Fibroblast of villous mesenchyme (primary cell): ENCODE measurements at places on chromosomes 1 and 21. TPM values are rescaled to one million over a fixed set of nuclear protein-coding genes. Genes with fewer than 3 reads are reported as not detected.
A peak's percentile ranks its signal among the peaks of the same experiment; 100 is the strongest.

The AADACL4 gene
- 0.43 TPM in 1 of 2 replicates, not detected in the other for total RNA-seq

The RHD gene
- not detected in 2 replicates for total RNA-seq

- peak; percentile 72 for DNase-seq
Measured at GRCh38 chr1:158998781-158999161, 10.9 kb upstream of the IFI16 start.

DNA sequence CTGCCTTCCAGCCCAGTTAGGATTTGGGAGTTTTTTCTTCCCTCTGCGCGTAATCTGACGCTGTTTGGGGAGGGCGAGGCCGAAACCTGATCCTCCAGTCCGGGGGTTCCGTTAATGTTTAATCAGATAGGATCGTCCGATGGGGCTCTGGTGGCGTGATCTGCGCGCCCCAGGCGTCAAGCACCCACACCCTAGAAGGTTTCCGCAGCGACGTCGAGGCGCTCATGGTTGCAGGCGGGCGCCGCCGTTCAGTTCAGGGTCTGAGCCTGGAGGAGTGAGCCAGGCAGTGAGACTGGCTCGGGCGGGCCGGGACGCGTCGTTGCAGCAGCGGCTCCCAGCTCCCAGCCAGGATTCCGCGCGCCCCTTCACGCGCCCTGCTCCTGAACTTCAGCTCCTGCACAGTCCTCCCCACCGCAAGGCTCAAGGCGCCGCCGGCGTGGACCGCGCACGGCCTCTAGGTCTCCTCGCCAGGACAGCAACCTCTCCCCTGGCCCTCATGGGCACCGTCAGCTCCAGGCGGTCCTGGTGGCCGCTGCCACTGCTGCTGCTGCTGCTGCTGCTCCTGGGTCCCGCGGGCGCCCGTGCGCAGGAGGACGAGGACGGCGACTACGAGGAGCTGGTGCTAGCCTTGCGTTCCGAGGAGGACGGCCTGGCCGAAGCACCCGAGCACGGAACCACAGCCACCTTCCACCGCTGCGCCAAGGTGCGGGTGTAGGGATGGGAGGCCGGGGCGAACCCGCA is at the start of gene PCSK9:
Gene PCSK9, plus strand, starts transcription at position 207 of the 741 bp plus-strand sequence. Its CDS starts 290 bp downstream, at position 497.
- DNase-seq = peak; percentile 21

DNA sequence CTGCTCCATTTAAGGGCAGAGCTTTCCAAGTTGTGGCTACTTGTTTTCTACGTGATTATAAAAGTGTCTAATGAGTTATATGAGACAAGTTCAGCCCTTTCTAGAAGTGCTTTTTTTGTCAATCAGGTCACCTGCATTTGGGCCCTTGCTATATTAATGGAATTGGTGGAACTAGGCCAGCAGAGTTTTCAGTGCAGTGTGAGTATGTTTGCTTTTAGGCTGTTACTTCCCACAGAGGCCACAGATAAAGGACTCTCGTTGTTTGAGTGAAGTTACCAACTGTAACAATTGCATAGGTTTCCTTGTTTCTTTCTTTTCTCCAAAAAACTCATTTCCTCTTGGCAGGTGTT is 10.9 kb downstream of the SMAP2 start:
- DNase-seq = peak; percentile 47

- no peak for DNase-seq
Measured at GRCh38 chr1:161090617-161091016, 1.3 kb upstream of the NECTIN4 start.

DNA sequence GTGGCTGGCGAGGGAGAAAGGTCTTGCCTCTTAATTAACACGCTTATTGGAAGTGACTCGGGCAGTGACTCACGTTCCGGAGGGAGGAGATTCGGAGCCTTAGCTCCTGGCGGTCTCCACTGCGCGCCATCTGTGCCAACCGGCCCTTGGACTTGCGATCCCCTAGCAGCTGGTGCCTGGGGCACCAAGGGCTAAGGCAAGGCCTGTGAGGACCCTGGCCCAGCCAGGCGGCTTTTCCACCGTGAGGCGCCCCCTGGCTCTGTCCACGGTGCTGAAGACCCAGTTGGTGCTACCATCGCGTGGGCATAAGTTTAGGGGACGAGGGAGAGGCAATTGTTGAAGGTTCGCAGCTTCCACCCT is 1.3 kb upstream of the SYT6 start:
- no peak for DNase-seq

- DNase-seq = no peak
Measured at GRCh38 chr1:2639607-2640521, 7.0 kb upstream of the MMEL1 start.

GRCh38 chr1:67597336-67597735 is 87.7 kb upstream of the GADD45A start:
- peak; percentile 30 for DNase-seq
